ENCODE measurements at places on chromosomes 5 and 9.

GRCh38 chr9:101054657-101055056 is 26.1 kb downstream of the PLPPR1 start:
- H3K4me1 ChIP-seq = no peaks in the 10 kb centered on the region
- no peak overlapping the region for H3K27ac ChIP-seq
- H3K27me3 ChIP-seq = no peaks in the 10 kb centered on the region
- no peaks in the 10 kb centered on the region for H3K36me3 ChIP-seq

- no peak for DNase-seq
- H3K4me1 ChIP-seq = peaks cover 64% of the 10 kb centered on the region
- peak overlapping the region; percentile 76 for H3K27ac ChIP-seq
Observed at GRCh38 chr5:78545406-78545805, 103.2 kb downstream of the LHFPL2 start.

DNA sequence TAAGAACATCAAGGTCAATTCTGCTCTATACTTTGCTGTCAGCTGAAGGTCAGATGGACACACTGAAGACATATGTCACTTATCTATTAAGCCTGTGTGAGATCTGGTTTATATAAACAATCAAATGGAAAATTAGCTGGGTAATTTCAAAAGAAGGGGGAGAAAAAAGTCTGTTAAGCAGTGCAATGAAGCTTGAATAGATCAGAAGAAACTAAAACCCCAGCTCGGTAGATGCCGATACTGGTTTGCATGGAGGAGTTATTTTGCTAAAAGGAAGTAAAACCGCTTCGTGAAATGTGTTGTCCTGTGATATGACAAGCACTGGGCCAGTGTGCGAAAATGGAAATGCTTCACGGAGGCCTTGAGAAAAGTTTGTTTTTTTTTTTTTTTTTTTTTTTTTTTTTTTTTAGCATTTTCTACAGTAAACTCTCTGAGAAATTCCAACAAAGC is 148.8 kb downstream of the MEF2C start:
- H3K4me3 ChIP-seq = peak overlapping the region; percentile 16
- H3K27ac ChIP-seq = peak overlapping the region; percentile 80
- peaks cover 77% of the 10 kb centered on the region for H3K4me1 ChIP-seq
- H3K27me3 ChIP-seq = no peaks in the 10 kb centered on the region
- no peaks in the 10 kb centered on the region for H3K36me3 ChIP-seq

DNA sequence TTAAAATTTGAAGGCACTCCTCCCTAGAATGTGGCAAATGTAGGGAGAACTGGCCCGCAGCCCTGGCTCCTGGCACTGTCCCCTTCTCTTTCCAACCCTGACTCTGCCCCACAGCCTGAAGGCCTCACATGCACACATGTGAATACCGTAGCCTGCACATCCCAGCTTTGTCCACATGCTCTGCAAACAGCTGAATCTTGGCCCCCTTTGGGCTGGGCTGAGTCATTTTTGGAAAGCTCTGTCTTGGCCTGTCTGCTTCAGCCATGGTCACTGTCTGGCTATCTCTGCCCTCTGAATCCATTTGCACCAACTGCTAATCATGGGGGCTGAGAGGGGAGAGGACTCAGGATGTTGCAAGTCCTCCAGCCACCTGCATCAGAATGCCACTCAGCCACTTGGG is 22.1 kb upstream of the GALNT10 start:
- no peak for DNase-seq
- H3K4me3 ChIP-seq = no peak overlapping the region
- H3K4me1 ChIP-seq = no peaks in the 10 kb centered on the region
- peaks cover 9% of the 10 kb centered on the region for H3K27me3 ChIP-seq

GRCh38 chr5:1753490-1753889 is 46.1 kb downstream of the MRPL36 start:
- no peak overlapping the region for H3K27ac ChIP-seq
- H3K4me3 ChIP-seq = no peak overlapping the region
- H3K27me3 ChIP-seq = no peaks in the 10 kb centered on the region

DNA sequence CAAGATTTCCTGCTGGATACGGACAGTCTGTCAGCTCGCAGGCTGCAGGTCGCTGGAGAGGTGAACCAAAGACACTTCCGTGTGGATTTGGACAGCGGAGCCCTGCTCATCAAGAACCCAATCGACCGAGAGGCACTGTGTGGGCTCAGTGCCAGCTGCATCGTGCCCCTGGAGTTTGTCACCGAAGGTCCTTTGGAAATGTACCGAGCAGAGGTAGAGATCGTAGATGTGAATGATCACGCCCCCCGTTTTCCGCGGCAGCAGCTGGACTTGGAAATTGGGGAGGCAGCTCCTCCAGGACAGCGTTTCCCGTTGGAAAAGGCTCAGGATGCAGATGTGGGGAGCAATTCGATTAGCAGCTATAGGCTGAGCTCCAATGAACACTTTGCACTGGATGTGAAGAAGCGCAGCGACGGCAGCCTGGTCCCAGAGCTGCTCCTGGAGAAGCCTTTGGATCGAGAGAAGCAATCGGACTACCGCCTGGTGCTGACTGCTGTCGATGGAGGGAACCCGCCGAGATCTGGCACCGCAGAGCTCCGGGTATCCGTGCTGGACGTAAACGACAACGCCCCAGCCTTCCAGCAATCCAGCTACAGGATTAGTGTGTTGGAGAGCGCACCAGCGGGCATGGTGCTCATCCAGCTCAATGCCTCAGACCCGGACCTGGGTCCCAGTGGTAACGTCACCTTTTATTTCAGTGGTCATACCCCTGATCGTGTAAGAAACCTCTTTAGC is 658 bp downstream of the PCDHGC4 start:
- DNase-seq = no peak
- no peaks in the 10 kb centered on the region for H3K27me3 ChIP-seq
- peaks cover 42% of the 10 kb centered on the region for H3K4me1 ChIP-seq
- peak overlapping the region; percentile 6 for H3K27ac ChIP-seq

DNA sequence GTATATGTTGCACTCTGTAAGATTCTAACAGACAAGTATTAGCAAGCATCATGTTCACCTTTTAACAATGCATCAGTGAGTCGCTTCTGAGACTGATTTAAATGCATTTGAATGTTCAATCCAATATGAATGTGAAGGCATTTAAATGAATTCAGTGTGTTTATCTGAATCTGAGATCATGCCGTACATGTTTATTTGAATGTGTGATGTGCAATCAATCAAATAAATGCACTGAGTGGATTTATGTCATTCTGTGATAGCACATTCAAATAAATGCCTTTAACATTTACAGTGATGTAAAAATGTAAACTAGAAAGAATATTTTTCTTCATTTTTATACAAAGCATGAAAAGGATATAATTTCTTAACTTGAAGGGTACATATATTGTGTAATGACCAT is 1063.5 kb upstream of the NUDT12 start:
- no peak for DNase-seq
- no peaks in the 10 kb centered on the region for H3K27me3 ChIP-seq
- H3K27ac ChIP-seq = no peak overlapping the region
- H3K36me3 ChIP-seq = no peaks in the 10 kb centered on the region

- H3K4me3 ChIP-seq = peak overlapping the region; percentile 33
- no peaks in the 10 kb centered on the region for H3K27me3 ChIP-seq
- no peak overlapping the region for H3K27ac ChIP-seq
- DNase-seq = no peak
- H3K36me3 ChIP-seq = no peaks in the 10 kb centered on the region
Observed at GRCh38 chr5:181053488-181054121, 13.5 kb downstream of the BTNL9 start.

DNA sequence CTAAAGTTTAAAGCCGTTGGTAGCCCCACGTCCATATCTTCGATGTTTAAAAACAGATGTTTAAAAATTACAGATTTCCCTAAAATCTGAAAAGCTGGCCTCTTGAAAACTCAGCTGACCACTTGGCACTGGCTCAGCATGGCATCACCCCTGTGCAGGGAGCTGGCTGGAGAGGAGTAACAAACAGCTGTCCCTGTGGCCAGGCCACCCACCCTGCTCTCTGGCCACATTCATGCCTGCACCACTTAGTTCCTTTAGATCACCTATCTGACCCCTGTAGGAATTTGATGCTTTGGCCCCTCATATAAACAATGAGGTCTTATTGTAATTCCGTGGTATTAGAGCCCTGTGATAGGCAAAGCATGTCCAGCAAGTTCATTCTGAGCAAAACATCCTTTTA is 107.5 kb downstream of the FRMD3 start:
- DNase-seq = no peak
- no peaks in the 10 kb centered on the region for H3K27me3 ChIP-seq
- H3K4me3 ChIP-seq = no peak overlapping the region
- peaks cover 40% of the 10 kb centered on the region for H3K4me1 ChIP-seq
- no peak overlapping the region for H3K27ac ChIP-seq
- no peaks in the 10 kb centered on the region for H3K36me3 ChIP-seq

- no peak overlapping the region for H3K27ac ChIP-seq
- no peak for DNase-seq
- no peaks in the 10 kb centered on the region for H3K4me1 ChIP-seq
- no peaks in the 10 kb centered on the region for H3K27me3 ChIP-seq
- no peaks in the 10 kb centered on the region for H3K36me3 ChIP-seq
Observed at GRCh38 chr5:107504424-107504823, 166.3 kb downstream of the EFNA5 start.

GRCh38 chr5:147796556-147797308 is 14.2 kb upstream of the JAKMIP2 start:
- no peak for DNase-seq
- no peaks in the 10 kb centered on the region for H3K27me3 ChIP-seq
- H3K4me1 ChIP-seq = no peaks in the 10 kb centered on the region
- H3K36me3 ChIP-seq = no peaks in the 10 kb centered on the region

DNA sequence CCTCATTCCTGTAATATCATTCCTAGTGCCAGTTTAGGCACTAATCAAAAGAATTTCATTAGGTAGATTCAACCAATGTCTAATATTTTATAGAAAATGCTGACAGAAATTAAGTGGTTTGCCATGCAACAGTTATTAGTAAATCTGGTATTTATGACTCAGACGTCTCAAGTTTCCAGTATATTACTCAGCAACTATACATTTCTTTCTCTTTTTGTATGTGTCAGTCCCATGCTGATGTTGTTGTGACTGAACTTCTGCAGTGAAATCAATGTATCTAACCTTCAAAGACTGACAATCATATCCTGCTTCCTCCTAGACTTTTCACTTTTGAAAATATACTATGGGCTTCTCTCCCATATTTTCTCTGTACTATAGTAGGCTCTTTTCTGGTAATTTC is 822.5 kb downstream of the NR2F1-AS1 start:
- no peaks in the 10 kb centered on the region for H3K27me3 ChIP-seq
- no peak overlapping the region for H3K27ac ChIP-seq
- no peak overlapping the region for H3K4me3 ChIP-seq
- DNase-seq = no peak
- H3K36me3 ChIP-seq = no peaks in the 10 kb centered on the region

DNA sequence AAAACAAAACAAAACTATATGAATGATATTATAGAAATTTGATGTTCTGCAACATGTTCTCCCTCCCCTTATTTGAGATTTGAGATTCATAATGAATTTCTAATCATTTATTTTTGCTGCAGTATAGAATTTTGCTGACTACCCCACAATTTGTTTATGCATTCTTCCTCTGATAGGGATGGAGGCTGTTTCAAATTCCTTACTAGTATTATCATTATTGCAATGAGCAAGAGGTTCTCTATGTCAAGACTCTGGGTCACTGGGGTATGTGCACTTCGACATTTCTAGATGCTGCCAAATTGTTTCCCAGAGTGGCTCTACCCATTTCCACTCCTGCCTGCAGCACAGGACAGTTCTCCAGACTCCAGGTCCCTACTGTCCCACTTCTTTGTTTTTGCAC is 54.9 kb upstream of the DAB2IP start:
- peaks cover 29% of the 10 kb centered on the region for H3K4me1 ChIP-seq
- H3K4me3 ChIP-seq = no peak overlapping the region
- no peaks in the 10 kb centered on the region for H3K27me3 ChIP-seq
- no peak overlapping the region for H3K27ac ChIP-seq

DNA sequence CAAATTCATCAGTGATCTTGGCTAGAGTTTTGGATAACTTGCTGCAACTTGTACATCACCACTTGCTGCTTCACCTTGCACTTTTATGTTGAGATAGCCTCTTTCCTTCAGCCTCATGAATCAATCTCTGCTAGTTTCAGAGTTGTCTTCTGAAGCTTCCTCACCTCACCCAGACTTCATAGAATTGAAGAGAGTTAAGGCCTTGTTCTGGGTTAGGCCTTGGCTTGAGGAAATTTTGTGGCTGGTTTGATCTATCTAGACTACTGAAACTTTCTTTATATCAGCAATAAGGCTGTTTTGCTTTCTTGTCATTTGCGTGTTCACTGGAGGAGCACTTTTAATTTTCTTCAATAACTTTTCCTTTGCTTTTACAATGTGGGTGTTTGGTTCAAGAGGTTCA is 12.8 kb downstream of the FER start:
- DNase-seq = no peak
- no peaks in the 10 kb centered on the region for H3K27me3 ChIP-seq
- no peak overlapping the region for H3K27ac ChIP-seq
- no peaks in the 10 kb centered on the region for H3K4me1 ChIP-seq

DNA sequence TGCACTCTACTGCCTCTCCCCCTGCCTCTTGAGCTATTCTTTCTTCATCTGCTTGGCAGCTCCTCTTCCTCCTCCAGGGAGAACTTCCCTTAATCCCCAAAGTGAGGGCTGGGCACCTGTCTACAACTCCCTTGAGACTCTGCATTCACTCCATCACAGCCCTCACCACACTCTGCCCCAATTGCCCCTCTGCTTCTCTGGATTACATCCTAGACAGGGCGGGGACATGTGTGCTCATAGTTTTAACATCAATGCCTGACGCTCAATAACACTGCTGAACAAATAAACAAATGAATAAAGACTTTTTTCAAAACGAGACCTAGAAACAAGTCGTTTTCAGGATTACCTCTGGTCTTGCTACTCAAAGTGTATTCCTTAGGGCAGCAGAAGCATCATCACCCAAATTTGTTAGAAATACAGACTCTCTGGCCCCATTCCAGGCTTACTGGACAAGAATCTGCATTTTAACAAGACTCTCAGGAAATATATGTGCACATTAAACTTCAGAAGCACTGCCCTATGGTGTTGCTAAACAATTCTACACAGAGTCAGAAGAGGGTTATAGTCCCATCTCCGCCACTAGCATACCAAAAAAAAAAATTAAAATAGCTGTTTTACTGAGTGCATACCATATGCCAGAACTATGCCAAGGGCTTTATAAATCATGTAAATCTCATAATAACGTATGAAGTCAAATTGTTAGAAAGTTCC is 115.6 kb downstream of the CDK5RAP2 start:
- H3K27me3 ChIP-seq = no peaks in the 10 kb centered on the region
- peaks cover 59% of the 10 kb centered on the region for H3K36me3 ChIP-seq
- no peak for DNase-seq
- no peaks in the 10 kb centered on the region for H3K4me1 ChIP-seq
- no peak overlapping the region for H3K27ac ChIP-seq
- no peak overlapping the region for H3K4me3 ChIP-seq

DNA sequence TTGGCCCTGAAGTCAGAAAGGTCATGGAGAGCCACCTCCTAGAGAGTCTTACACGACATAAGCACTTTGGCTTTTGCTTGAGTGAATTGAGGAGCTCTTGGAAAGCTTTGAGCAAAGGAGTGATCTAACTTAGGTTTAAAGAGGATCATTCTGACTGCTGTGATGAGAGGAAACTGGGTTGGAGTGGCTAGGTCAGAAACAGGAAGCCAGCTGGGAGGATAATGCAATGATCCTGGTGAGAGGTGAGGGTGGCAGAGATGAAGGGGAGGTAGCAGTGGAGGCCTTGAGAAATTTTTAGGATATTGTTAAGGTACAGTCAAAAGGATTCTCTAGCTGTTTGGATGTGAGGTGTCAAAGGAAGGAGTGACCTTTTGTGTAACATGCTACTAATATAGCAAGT is 32.2 kb upstream of the ROPN1L start:
- H3K27ac ChIP-seq = no peak overlapping the region
- no peaks in the 10 kb centered on the region for H3K27me3 ChIP-seq
- no peak overlapping the region for H3K4me3 ChIP-seq
- H3K36me3 ChIP-seq = peaks cover 83% of the 10 kb centered on the region
- H3K4me1 ChIP-seq = no peaks in the 10 kb centered on the region
- DNase-seq = no peak
